ENCODE measurements at places on chromosomes 5 and 9.

DNA sequence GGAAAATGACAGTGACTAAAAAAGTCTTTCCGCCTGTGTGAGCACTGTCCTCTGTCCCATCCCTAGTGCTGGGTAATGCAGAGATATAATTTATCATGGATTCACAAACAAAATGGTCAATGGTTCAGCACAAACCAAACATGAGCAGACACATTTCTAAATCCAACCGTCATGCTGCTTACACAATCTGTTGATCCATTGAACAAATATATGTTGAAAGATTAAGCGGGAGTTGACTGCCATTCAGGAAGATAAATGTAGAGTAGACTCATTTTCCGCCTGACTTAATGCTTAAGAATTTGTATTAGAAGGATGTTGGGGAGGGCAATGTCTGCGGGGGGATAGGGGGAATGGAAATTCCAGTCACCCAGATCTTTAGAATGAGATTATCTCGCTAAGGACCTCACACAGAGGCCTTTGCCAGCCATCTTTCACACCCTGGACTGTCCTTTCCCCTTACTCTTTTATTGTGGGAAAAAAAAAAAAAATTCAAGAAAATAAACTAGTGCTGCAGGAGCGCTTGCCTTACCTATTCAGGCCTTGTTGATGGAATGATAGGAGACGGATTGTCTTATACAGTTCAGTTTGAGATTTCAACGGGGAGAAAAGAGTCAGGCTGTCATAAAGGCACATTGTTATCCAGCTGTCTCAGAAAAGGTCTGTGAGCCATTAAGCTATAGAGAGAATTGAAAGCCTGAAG lies 153.7 kb downstream of the TLE1 start:
- peak; percentile 87 for DNase-seq

DNA sequence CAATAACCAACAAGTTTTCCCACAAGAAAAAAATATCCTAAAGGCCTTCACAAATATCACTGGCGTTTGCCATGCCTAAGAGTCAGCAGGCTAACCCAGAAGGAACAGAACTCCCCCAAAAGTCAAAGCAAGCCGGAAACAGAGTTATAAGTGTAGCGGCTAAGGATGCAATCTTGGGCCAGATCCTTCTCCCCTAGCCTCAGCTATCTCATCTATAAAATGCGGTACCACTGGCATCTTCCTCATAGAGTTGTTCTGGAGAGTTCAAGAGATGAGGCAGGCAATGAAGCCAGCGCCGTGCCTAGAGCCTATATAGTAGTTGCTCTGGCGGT lies 632 bp downstream of the DPM2 start:
- no peak for DNase-seq

GRCh38 chr5:90169078-90169477 lies 240.5 kb downstream of the CETN3 start:
- peak; percentile 67 for DNase-seq

DNA sequence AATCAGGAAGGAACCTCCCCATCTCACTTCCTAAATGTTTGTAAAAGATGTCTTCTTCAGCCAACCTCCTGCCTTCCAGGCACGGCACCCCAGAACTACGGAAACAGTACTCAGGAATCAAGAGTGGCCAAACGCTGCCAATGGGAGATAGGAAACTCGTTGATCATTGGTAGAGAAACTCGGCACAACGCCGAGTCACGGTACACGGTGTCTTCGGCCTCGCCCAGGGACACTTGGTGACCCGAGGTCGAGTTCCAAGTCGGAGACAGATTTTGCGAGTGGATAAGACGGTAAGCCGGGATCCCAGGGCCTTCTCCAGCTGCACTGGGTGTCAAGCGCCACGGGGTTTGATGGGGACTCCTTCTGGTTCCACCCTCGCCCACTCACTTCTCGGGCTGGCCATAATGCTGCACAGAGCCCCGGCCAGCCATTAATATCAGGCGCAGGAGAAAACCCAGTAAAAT lies 343 bp downstream of the KIAA0825 start:
- DNase-seq = peak; percentile 34

- DNase-seq = no peak
These were observed 151.2 kb downstream of the SNCAIP start for GRCh38 chr5:122463221-122463620.

- no peak for DNase-seq
These were observed 196.2 kb upstream of the RAI14 start for GRCh38 chr5:34459908-34460307.

DNA sequence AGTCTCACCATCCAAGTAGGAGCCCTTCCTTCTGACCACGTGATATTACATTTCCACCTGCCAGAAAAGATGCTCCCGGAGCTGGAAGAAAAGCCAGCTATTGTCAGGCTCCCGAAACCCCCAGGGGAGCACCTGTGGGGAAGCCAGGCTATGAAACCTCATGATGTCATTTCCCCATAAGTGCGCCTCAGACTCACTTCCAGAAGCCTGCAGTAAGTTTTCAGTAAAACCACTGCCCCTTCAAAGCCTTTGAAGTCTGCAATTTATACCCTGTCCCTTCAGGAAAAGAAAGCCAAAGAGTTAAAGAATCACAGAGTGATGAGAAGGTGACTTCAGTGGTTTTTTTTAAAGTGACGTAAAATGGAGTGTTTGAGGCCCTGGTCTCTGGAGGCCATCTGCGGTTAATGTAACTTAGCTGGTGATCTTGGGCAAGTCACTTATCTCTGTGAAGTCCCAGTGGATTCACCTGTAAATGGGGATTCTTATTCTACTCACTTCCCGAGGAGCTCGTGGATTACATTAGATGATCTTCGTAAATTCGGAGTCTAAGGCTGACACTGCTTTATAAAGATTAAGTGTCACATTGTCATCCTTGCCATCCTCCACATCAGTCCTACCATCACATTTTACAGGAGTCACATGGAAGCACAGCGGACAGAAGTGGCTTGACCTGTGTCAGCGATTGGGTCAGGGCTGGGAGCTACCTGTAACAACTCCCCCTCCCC lies 2.6 kb upstream of the SEMA6A start:
- no peak for DNase-seq

DNA sequence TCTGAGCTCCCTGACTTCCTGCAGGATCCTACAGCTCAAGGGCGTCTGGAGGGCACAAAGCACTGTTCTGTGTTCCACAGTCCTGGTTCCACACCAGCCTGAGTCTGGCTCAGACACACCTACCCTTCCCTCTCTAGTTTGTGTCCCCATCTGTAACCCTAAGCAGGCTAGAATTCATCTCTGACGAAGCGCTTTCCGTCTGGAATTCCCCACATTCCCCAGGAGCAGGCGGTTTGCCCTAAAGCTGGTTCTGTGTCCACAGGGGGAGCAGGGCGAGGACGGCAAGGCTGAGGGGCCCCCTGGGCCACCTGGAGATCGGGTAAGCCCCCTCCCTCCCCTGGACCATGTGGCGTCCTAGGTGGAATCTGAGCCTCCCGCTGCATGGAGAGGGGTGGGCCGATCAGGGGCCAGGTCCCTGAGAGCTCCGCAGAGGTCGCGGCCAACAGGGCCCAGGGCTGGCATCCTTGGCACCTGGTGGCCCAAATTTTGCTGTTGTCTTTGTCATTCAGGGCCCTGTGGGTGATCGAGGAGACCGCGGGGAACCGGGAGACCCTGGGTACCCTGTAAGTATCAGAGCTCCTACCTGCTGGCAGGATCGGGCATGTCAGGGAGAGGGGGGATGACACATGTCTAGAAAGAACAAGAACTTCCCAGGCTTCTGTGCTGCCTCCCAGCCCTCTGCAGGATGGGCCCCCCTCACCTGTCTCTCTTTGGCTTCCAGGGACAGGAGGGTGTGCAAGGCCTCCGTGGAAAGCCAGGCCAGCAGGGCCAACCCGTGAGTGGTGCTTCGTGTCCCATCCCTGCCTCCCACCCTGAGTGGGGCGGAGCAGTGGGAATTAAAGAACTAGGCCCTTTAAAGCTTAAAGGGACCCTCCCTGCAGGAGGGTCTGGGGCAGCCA lies 34.5 kb upstream of the ORM1 start:
- DNase-seq = no peak

Data from NCI-H748 treated with DMSO at 0.1 percent for 48 hours (cell line).